H54 (cell line): ENCODE measurements at places on chromosomes 2 and 18.

DNA sequence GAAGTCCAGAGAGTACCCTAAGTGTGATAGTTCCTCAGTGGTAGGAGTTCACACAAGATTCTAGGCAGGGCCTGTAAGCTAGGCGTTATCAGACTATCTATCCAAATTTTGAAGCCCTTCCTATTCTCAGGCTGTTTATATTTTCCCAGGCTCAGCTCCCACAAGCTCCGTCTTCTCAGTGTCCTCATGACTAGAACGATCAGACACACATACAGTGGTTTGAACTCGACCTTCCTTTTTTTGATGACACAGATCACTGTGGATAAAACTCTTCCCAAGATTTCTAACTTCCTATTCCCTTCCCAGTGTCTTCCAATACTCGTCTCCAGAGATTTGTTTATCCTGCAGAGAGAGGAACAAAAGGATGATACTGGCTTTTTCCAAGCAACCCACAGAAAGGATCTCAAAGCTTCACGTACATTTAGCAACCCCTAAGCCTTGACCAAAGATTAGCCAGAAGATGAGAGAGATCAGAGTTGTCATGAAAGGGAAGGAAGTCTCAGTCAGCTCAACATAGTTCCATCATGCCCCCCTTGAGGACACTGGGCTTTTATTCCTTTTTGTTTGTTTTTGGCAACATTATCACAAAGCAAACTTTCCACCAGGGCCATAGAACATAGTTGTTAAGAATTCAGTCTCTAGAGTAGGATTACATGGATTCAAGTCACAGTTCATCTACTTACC is 42.3 kb upstream of the DOK6 start:
- no peak for DNase-seq

- no peak for DNase-seq
These were observed 247.4 kb upstream of the FN1 start for GRCh38 chr2:215683295-215683694.

DNA sequence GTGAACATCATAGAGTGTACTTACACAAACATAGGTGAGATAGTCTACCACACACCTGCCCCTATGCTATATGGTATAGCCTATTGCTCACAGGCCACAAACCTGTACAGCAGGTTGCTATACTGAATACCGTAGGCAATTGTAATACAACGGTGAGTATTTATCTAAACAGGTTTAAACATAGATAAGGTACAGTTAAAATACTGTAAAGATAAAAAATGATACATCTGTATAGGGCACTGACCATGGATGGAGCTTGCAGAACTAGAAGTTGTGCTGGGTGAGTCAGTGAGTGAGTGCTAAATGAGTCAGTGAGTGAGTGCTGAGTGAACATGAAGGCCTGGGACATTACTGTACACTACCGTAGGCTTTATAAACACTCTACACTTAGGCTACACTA is 267.0 kb upstream of the HS6ST1 start:
- no peak for DNase-seq

DNA sequence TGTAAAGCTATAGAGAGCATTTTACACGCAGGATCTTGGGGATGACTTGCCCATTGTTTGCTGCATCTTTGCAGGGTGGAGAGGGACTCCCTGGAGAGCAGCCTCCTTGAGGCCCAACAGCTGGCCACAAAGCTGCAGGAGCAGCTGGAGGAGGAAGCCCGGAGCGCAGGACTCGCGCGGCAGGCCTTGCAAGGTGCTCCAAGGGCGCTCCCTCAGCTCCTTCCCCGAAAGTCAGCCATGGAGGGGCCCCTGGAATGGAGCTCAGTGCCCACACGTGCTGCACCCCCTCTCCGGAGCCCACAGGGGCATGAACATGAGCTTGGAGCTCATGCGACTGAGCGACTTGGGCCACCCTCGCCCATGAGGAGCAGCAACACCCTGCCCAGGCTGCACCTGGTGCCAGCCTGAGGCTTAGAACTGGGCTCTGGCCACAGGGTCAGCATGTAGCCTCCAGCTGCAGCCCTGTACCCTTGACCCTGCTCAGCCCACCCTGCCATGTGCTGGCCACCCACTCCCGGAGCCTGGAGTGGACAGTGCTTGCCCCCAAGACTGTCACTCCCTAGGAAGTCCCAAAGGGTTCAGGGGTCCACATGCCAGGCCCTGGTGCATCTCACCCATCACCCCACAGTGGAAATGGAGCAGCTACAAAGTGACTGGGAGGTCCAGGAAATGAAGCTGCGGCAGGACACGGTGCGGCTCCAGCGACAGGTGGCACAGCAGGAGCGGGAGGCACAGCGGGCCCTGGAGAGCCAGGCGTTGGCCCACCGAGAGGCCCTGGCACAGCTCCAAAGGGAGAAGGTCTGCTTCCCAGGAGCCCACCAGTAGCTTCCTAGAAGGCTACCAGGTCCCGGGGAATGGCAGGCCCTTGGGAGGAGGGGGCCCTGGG is 43.0 kb downstream of the CROCC2 start:
- DNase-seq = no peak

DNA sequence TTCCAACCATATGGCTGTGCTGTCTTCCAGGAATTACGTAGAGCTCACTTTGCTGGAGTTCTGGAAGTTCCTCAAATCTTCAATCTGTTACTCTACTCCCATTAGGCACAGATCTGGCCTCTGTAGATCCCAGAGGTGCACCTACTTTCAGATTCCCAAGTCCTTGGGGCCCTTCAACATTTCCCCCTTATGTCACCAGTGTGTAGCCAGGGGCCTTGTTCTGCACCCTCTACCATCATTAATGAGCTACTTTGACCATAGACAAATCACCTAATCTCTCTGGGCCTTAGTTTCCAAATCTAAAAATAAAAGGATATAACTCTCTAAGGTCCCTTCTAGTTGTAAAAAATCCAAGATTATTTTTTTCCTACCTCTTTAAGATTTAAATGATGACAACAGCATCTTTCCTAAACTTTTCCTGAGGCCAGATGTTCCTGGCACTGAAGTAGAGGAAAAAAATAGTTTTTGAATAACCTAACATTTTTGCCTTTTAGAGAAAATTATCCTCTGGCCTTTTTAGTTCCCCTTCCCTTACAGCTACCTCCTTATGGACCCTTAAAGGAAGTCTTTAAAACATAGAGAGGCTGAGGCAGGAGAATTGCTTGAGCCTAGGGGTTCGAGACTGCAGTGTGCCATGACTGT is 31.0 kb upstream of the WIPF1 start:
- no peak for DNase-seq

- DNase-seq = no peak
These were observed 4.3 kb upstream of the SNTG2 start for GRCh38 chr2:946073-946948.
